ENCODE measurements at places on chromosomes 2 and 18.

- DNase-seq: no peak
Measured at GRCh38 chr2:48886919-48887318, 131.4 kb upstream of the LHCGR start.

- no peak for DNase-seq
Measured at GRCh38 chr2:219575566-219576504, 3.7 kb downstream of the INHA start.

- DNase-seq: no peak
Measured at GRCh38 chr18:41449612-41450011, 505.4 kb upstream of the PIK3C3 start.

GRCh38 chr2:236558993-236559978 is 10.3 kb upstream of the ACKR3 start:
- DNase-seq: no peak

- no peak for DNase-seq
Measured at GRCh38 chr2:150482111-150482510, 5.4 kb downstream of the RND3 start.

DNA sequence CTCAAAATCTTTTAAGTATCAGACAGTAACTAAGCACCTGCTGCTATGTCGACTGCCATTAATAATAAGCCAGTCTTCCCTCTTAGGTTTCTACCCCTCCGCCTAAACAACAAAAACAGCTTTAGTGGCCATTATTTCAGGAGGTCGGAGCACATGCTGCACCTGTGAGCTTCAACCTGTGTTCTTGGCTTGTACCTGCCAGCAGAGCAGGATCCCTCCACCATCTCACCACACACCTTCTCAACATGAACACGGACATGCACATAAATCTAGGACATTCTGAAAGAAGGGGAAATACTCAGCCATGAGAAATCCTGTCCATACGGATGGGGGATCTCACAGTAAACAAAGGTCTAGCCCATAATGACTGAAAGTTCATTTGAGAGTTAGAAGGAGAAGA is 3.7 kb downstream of the CYB5A start:
- no peak for DNase-seq

DNA sequence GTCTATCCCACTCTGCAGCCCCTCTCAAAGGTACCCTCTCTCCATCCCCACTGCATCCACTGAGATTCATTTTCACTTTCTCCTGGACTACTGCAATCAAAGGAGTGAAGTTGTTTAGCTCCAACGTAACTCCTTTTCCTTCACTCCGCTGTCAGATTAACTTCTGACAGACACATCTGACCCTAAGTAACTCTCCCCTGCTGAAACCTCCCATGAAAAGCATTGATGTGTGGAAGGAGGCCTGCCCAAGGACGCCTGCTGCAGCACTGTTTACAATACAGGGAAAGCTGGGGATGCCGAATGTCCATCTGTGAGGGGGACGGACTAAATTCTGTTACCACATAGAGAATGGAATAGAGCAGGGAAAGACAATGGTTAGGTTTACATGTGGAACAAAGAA is 114.8 kb downstream of the TMEM163 start:
- peak; percentile 36 for DNase-seq

- DNase-seq: no peak
Measured at GRCh38 chr2:11705063-11705462, 35.1 kb upstream of the NTSR2 start.

DNA sequence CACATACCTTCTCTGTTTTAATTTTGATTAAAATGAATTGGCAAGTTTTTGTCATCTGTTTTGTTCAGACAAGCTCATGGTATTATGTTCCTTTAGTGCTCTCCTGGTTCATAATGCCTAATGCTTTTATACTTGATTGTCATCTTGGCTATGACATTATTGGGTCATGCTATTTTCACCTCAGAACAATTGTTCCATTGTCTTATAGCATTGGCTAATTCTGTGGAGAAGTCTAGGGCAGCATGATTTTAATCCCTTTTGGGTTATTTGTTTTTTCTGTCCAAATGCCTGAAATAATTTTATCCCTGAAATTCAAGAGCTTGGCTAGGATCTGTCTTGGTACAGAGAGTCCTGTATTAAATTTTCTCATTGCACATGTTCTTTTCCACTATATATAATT is 83.8 kb upstream of the CCDC85A start:
- DNase-seq: no peak

DNA sequence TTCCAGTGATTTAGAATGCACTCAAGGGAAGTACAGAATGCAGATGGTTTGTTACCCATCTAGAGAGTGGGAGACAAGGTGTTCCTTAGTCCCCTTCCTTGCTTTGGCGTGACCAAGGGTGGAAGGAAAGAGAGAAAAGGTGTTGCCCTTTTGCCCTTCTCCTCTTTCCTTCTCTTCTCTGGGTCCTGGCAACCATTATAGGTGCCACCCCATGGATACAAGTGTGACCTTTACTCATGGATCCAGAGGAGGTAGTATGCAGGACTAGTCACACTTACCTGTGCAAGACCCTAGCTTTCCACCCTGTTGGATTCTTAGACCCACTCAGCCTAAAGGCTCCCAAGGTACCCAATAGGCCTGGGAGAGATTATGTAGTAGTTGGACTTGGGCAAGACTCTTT is 11.6 kb upstream of the RBFA start:
- no peak for DNase-seq

- no peak for DNase-seq
Measured at GRCh38 chr2:82796132-82796531, 1662.9 kb downstream of the SUCLG1 start.

DNA sequence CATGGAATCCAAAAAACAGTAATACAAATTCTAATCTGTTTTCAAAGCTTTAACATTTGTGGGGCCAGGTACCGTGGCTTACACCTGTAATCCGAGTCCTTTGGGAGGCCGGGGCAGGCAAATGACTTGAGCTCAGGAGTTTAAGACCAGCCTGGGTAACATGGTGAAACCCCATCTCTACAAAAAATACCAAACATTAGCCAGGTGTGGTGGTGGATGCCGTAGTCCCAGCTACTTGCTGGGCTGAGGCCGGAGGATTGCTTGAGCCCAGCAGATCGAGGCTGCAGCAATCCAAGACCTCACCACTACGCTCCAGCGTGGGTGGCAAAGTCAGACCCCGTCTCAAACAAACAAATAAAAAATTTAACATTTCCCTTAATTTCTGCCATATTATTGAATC is 74.3 kb upstream of the SALL3 start:
- no peak for DNase-seq

DNA sequence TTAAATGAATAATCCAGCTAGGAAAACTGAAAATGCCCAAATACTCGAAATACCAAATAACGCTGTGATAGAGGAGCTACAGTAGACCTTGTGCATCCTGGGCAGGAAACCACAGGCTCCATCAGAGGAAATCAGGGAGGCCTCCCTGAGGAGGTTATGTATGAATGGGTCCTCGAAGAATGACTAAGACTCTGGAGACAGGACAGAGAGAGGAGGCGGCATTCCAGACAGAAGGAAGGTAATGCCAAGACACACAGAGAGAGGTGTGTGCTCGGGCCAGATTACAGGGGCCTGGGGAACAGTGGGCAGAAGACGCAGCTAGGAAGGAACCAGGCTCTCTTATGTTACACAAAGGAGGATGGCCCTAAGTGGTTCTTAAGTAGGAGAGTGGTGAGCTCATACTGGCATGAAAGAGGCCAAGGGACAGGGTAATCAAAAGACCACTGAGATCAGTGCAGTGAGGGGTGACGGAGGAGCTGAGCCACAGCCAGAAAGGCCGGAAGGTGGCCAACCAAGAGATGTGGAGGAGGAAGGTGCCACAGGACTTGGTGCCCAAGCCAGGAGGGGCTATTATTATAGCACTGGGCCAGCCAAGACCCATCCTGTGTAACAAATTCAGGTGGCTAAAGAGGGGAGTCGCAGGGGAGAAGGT is 9.9 kb downstream of the ST3GAL5 start:
- peak; percentile 73 for DNase-seq

DNA sequence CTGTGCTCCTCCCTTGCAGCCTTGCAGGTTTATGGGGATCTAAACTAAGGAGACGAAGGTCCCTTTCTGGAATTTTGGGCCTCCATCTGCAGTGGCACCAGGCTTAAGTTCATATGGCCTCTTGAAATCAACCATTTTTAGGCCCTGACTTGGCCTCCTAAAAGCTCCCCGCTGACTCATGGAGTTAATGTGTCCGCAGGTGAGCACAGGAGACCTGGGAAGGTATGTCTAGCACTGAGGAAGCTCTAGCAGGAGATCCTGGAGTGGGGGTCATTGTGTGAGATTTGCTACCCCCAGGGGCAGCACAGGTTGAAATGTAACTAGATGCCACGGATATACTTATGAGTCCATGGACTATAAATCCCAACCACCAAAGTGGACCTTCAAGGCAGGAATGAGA is 95.9 kb upstream of the CELF4 start:
- no peak for DNase-seq
